Suppressor macrophage treated with lipopolysaccharide for 4 hours (primary cell): ENCODE measurements at places on chromosomes 12 and 14.

DNA sequence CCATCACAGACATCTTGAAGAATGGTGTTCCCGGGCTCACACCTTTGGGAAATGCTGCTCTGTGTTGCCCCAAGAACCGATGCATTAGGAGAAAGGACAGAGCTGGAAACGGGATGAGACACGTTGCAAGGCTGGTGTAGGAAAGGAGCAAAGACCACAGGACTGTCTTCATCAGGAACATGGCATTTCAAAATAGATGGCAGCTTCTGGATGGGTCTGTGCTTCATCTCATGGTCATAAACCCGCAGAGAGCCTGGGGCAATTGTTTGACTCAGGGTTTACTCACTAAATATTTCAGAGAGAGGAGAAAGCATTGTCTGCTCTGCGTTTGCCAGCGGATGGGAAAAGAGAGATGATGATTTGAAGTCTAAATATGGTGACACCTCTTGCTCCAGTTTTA, 76.3 kb downstream of the CACNA1C start:
- DNase-seq, result no peak

DNA sequence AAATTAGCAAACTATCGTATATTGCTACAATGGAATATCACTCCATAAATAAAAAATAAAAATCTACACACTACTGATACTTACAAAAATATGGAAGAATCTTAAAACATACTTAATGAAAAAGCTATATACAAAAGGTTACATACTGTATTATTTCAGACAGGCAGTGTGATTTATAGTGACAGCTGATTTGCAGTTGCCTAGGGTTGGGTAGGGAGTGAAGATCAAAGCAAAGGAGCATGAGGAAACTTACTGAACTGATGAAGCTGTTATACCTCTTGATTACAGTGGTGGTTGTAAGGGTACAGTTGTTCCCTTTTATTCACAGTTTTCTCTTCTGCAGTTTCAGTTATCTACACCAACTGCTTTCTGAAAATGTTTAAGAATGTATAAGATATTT, 62.6 kb downstream of the FSCB start:
- no peak for DNase-seq

- no peak for DNase-seq
Observed at GRCh38 chr12:85157035-85157603, 121.0 kb downstream of the LRRIQ1 start.

DNA sequence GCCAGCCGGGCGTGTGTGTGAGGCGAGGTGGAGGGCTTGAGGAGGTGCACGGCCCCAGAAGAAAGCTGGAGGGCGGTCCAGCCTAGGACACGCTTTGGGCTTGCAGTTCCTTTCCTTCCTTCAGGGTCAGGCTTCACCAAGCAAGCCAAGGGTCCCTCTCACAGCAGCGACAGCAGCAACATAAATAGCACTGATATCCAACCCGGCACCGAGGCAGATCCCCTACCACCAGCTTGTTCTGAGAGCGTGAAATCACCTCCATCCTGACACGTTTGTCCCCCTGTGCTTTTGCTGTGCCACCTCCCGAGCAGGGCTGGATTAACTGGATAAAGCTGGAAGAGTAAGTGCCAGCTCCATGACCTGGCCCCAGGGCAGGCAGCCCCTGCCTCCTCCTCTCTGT, 251.4 kb downstream of the CACNA1C start:
- no peak for DNase-seq

DNA sequence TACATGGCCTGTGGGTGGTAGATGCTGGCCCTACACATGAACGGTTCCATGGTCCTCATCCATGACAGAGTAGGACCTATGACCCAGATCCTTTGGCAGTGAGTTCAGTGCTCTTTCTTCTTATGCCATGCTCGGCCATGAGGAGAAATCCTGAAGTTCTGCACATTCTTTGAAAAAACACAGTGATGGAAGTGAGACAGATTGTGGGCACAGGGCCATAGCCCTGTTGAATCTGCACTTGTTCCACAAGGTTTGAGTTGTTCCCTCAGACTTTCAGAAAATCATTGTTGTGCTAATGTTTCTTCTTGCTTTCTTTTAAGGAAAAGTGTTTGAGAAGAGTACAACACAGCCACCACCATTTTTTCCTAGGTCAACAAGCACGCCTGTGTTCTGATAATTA, 180.0 kb downstream of the C12orf75 start:
- no peak for DNase-seq

GRCh38 chr12:87935216-87935615, 94.0 kb downstream of the C12orf50 start:
- DNase-seq, result no peak

DNA sequence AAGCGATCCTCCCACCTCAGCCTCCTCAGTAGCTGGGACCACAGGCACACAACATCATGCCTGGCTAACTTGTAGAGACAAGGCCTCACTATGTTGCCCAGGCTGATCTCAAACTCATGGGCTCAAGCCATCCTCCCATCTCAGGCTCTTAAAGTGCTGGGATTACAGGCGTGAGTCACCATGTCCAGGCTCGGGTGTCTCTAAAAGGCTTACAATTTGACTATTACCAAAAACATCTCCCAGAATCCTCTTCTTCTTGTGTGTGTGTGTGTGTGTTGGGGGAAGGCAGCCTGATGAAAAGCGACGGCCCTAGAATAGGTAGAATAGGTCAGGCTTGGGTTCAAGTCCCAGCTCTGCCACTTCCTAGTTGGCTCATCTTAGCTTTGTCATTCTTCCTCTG, 16.8 kb downstream of the MSI1 start:
- no peak for DNase-seq

- DNase-seq, result peak; percentile 31
Observed at GRCh38 chr14:39265806-39266524, 32.2 kb downstream of the MIA2 start.

- no peak for DNase-seq
Observed at GRCh38 chr14:73049428-73049827, 8.9 kb upstream of the RBM25 start.

DNA sequence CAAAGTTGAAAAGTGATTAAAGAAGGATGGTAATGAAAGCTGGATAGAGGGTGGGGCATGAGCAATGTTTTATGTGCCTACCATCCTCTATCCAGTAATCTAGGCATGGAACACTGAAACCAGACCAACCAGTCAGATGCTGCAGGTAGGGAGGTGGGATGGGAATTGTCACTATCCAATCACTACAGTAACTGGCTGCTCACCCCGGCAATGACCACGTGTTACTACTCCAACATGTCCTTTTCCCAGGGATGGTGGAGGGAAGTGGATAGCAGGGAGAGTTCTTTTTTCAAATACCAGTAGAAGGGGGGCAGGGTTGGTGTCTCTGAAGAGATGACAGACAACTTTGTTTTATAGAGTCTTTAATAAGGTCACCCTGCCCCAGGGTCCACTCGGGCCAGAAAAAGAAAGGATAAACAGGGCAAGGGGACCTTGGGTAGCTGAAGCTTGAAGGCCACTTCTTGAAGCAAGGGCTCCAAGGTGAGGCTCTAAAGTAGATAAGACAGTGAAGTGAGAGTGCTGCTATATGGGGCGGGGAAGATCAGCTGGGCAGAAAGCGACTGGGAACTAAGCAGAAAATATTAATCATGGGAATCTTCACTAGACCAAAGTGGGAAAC, 14.7 kb upstream of the CDH24 start:
- no peak for DNase-seq

DNA sequence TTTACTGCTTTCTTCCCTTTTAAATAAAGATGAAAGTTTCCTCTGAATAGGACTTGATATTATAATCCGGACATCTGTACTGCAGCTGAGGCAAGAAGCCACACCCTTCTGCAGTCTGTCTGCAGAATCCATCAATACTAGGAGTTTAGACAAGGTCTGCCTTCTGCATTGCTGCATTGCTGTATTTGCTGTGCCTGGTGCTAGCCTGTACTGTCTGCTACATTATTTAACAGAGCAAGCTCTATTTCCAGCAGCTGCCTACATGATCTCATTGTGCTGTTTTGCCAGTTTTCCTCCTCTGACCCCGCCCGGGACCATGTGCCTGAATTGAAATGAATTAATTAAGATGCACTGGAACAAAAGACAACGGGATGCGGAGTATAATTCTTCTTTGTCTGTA, 1.7 kb downstream of the TUBA1A start:
- peak; percentile 49 for DNase-seq

- no peak for DNase-seq
Observed at GRCh38 chr12:12156116-12156515, 85.4 kb downstream of the BCL2L14 start.

GRCh38 chr12:12582895-12583303, 20.2 kb upstream of the DUSP16 start:
- DNase-seq, result peak; percentile 73

DNA sequence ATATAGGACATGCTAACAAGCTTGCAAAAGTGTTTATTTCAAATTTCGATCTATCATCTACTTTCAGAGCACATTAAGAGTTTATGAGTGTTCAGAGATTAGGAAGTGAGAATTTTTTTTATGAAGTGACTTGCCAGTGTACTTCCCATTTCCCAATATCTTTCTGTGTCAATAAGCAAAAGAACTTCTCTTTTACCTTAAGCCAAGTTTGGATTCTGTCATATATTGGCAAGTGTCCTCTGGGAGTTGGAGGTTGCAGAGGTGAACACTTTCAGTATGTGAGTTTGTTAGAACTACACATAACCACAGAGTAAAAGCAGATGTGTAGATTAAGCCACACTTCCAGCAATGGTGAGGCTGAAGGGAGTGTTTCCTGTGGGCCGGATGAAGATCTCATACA, 16.6 kb upstream of the KLRF1 start:
- DNase-seq, result peak; percentile 81

GRCh38 chr14:50091240-50091913, 25.0 kb downstream of the VCPKMT start:
- DNase-seq, result peak; percentile 33

- peak; percentile 71 for DNase-seq
Observed at GRCh38 chr12:104546575-104546974, 89.8 kb downstream of the CHST11 start.

- no peak for DNase-seq
Observed at GRCh38 chr12:9786726-9787717, 26.3 kb upstream of the CD69 start.

DNA sequence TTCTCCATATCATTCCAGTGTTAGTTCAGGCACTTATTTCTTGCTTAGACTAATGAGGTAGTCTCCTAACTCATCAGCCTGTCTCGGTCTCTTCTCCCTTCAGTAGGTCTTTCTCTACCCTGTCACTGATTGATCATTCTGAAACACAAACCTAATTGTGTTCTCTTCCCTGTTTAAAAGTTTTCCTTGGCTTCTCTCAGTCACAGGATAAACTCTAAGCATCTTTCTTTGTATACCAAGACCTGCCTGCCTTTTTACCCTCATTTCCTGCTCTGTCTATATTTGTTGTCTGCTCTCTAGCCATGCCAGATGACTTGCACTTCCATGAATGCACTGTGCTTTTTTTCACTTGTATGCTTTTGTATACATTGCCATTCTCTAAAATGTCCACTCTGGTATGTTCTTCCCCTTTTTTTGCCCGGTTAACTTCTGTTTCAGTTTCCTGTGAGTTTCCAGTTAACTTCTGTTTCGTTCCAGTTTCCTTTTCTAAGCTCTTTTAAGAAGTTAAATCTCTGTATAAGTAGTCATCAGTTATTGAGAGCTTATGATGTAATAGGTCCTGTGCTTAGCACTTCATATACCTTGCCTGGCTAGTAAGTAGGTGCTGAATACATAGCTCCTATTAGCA, 12.8 kb downstream of the DIP2B start:
- DNase-seq, result peak; percentile 94

DNA sequence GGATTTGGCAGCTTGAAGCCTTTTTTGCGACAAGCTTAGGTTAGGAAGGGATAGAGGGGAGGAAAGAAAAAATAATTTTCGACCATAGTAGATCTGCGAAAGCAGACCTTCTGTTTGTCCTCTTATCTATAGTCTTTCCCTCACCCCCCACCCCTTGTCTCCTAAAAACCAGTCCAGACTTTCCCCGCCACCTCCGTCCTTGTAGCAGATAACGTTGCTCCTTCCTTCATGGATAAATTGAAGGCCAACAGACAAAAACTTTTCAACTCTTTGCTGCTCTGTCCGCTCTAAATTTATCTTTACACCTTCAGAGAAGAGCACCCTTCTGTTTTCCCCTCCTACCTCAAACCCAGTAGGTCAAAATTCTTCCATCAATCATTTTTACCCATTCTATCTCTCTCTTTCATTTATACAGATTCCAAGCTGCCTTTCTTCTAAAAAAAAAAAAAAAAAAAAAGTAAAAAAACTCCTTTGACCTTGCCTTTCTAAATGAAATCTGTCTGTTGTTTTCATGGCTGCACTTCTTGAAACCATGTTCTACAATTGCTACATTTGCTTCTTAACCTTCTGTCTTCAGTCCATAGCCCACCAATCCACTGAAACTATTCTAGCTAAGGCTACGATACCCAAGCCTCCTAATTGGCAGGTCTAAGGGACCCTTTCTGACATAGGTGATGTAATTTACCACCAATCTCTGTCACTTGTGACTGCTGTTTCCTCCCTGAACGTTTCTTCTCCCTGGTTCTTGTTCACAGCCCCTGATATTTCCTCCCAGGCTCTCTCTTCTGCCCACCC, 11.1 kb upstream of the NEMF start:
- DNase-seq, result peak; percentile 33
